ENCODE measurements at places on chromosomes 16 and 17.

DNA sequence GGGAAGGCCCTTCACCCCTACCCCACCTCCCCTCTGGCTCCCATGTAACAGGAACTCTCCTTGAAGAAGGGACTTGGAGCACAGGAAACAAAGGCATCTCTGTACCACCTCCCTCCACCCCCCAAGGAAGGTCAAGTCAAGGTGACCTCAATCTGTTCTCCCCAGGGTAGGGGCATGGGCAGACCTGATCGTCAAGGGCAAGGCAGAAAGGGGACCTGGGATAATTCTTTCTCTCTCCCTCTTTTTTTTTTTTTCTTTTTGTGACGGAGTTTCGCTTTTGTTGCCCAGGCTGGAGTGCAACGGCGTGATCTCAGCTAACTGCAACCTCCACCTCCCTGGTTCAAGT is 4.3 kb upstream of the STAT5A start:
- DNase-seq: no peak

- no peak for DNase-seq
These were observed 10.8 kb upstream of the TLCD3B start for GRCh38 chr16:30041841-30042240.

- DNase-seq: no peak
These were observed 26.6 kb upstream of the C17orf107 start for GRCh38 chr17:4872786-4873185.

- no peak for DNase-seq
These were observed 171.5 kb downstream of the IRF8 start for GRCh38 chr16:86070484-86070883.

- DNase-seq: no peak
These were observed 4.6 kb upstream of the SOCS1 start for GRCh38 chr16:11260596-11260966.

DNA sequence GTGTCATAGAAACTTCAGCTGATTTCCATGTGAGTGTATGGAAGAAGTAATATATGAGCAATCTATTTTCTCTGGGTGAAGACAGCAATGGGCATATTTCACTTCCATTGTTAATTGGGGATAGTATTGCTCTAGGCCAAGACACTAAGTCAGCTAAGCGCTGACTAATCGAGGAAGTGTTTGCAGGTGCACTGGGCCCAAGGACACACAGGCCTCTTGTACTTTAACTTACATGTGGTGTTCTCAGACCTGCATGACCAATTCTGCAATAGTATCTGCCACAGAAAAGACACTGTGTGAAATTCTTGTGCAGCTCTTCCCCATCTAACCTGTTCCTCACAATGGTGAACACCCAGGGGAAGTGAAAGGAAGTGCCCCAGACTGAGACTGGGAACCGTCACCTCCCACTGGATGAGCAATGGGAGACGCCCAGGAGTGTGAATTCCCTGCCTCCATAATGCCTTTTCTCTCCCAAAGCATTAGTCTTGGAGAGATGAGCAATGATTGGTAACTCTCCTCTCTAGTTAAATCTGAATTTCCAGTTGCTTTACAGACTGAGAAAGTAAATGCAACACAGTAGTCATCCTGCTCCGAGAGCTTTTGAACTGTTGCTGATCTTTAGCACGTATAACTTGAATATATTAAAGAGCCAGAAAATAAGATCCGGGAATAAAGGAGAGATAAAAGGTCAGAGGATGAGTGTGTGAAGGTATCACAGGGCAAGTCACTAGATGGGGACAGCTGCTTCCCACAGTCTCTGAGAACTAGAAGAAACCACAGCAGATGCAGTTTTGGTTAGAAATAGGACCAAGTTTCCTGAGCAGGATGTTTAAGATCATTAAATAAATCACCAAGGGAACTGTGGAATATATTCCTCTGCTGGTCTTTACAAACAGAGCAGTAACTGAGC is 82.6 kb downstream of the CDK5R1 start:
- no peak for DNase-seq
